Astrocyte of the hippocampus (primary cell): ENCODE measurements at places on chromosomes 4 and X.

DNA sequence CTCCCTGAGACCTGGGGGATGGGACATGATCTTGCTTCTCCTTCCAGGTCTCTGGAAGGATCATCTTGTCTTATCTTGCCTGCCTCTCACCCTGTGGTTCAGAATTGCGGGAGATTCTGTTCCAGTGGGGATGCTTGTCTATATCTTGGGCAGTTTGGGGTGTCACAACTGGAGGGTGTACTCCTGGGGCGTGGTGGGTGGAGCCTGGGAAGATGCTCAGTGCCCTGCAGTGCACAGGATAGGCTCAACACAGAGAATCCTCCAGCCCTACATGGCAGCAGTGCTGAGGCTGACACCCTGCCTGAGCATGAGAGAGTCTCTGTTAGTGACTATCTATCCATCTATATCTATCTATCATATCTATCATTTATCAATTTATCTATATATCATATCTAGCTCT, 7.7 kb downstream of the P2RY8 start:
- DNase-seq = no peak

DNA sequence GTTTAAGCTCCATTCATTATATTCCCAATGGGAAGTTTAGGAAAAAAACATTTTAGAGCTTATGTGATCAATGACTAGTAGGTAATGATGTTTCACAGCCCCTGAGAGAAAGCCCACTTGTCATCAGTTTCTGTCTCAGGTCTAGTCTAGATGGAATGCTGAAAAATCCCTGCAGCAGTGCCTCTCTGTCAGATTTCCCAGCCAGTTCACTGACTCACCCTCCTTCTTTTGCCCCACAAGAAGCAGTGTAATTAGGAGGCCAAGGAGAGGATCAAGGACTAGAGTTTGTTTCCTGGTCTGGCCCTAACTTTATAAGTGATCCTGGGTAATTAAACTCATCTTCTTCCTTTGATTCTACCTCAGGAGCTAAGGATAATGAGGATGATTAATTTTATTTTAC, 118.7 kb upstream of the ANXA3 start:
- DNase-seq = peak; percentile 73

- no peak for DNase-seq
Observed at GRCh38 chr4:1989533-1990347, 19.0 kb downstream of the NELFA start.

DNA sequence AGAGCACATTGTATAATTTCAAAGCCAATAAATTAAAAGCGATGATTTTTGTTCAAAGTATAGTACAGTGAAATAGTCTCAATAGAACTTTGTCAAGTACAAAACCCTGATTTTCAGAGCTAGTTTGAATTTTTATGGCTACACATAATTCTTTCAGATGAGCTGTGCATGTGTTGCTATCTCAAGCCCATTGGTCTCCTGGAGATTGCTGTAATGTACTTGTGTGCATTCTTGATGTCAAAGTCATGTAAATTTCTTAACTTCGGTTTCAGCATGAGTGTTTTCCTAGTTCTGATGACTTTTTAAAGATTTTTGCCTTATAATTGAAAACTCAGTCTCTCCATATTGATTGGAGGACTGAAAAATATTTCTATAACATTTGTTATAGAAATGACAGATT, 200.8 kb downstream of the CEP135 start:
- DNase-seq = peak; percentile 22

DNA sequence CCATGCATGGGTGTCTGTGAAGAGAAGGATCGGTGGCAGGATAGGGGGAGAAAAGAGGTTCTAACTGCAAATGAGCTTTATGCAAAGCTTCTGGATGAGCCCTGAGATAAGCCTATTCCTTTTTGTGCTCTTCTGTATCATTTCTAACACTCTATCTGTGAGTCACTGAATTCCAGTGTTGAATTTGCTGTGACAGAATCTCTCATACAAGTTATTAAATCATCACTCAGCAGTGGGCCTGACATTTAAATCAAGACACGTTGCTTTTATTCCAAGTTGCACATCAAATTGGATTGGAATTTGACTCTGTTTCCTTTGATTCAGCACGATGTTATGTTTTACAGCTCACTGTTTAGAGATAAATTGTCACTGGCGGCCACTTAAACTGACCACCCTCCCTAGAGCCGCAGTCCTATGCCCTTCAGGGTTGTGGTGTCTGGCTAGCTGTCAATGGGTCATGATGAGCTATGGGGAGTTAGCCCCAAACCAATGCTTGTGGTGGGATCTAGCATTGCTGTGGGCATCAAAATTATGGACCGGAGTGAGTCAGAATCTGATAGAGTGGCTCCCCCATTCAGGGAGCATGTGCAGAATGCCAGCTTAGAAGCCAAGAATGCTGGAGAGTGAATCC, 42.7 kb downstream of the LHFPL1 start:
- DNase-seq = peak; percentile 88

- DNase-seq = no peak
Observed at GRCh38 chrX:46263494-46263893, 281.7 kb downstream of the ZNF674 start.

GRCh38 chrX:39320165-39320564, 518.9 kb downstream of the MID1IP1 start:
- DNase-seq = no peak

- DNase-seq = peak; percentile 48
Observed at GRCh38 chrX:46574774-46575381, 1.3 kb downstream of the CHST7 start.

DNA sequence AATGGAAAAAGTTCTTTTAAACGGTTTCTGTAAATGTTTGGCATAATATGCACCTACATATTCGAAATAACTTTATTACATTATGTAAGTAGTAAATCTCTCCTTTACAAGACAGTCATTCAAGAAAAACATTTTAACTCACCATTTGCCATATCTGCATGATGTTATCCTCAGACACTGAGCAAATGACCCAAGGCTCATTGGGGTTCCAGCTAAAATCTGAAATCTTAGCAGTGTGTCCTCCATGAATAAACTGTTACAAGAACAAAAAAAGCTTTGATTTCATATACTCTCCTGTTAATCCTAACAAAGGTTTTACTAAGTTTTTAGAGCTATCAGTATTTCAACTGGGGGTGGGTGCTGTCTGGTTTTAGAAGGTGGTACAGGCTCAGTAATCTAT, 24.5 kb downstream of the RBBP7 start:
- DNase-seq = no peak

DNA sequence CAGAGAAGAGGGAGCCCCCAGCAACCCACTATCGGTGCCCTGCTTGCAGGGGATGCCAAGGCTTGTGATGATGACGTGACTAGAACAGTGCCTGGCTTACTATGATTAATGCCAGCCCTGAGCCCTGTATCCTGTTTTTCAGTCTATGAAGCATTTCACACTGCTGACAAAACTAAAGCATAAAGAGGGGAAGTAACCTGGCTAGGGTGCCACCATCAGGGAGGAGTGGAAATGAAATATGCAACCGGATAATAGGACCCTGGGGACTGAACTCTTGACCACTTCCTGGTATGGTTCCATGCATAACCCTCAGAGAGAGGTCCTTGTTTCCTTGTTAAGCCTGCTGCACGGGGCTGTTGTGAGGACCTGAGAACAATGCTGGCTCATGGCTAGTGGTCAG, 50.3 kb downstream of the MED28 start:
- DNase-seq = no peak

- no peak for DNase-seq
Observed at GRCh38 chr4:25532591-25532990, 123.1 kb upstream of the SLC34A2 start.

DNA sequence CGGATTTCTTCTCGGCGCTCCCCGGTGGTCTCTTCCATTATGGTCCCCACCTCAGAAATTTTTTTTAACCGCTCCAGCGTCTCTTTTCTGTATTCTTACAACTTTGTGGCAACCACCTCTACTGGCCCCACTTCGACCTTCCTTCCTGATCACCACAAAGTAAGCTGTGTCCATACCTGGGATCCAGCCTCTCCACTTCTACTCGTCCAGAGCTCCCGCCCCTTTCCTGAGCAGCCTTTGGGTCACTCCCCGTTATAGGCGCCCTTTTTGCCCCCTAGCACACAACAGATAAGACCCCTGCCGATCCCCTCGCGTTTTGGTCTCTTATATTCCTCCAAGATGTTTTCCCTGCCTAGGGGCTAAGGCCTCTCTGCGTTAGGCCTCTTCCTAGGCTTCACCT, 557 bp downstream of the PIGG start:
- no peak for DNase-seq

- DNase-seq = no peak
Observed at GRCh38 chrX:1535241-1536041, 1.5 kb downstream of the P2RY8 start.

- no peak for DNase-seq
Observed at GRCh38 chr4:153241970-153242838, 38.0 kb downstream of the TRIM2 start.

DNA sequence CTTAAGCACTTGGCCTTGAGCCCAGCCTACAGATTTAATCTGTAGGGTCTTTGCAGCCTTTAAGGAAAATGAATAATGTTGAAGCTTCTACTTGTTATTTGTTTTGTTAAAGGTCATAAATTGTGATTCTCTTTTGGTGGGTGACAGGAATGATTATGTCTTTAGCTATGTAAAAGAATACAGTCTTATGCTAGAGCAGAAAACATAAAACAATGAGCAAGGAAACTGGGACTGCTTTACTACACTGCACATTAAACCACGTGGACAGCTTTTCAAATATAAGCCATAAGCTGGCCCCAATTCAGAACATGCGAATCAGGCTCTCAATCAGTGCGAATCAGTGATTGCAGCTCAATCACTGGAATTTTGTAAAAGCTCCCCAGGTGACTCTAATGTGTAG, 40.9 kb upstream of the TBC1D19 start:
- no peak for DNase-seq

GRCh38 chrX:10884246-10884645, 226.9 kb upstream of the HCCS start:
- DNase-seq = no peak

- DNase-seq = peak; percentile 74
Observed at GRCh38 chrX:43860646-43861370, 21.4 kb downstream of the MAOB start.

DNA sequence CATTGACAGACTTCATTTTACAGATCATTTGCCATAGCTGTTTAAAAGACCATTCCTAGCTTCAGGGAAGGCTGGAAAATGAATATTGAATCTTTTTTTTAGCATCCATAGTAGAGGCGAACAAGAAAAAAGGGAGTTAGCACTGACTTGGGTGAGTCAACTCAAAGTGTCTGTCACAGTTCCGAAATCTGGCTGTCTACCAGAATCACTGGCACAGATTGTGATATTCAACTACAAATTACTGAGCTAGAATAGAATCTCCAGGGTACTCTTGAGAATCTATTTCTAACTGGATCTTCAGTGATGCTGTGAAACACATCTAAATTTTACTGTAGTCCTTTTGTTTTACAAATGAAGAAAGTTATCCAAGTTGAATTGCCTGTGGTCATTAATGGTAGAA, 31.5 kb downstream of the SEC24B start:
- peak; percentile 71 for DNase-seq

DNA sequence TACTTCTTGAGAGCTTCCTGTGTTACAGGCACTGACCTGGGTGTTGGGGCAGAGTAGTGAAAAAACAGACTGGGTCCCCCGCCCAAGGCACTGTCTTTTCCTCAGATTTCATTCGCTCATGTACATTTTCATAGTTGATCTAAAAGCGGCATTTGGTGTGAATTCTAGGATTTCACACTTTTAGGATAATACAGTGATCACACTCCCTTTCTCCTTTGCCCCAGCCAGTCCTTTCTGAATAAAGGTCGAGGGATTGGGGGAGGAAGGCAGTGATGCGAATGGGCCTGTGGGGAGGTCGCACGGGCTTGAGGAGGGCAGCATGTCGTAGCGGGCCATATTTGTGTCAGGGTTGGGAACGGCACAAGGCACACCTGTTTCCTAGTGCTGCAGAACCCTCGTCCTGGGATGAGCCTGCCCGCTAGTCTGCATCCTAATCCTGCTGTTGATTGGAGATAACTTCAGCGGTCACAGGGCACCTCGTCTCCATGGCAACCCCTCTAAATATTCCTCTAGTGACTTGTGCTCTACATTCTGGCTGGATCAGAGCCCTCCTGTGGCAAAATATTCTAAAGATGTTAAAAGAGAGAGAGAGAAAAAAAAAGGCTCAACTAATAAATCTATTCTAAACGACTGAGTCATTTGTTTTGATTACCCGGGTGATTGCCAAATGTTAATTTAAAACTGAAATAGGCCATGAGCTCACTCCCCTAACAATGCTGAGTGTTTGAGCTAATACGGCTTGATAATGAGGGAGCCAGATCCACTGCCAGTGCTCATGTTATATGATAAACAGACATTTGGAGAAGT, 21.8 kb downstream of the FHL1 start:
- DNase-seq = peak; percentile 90

GRCh38 chr4:107854356-107855022, 29.8 kb downstream of the SGMS2 start:
- no peak for DNase-seq

DNA sequence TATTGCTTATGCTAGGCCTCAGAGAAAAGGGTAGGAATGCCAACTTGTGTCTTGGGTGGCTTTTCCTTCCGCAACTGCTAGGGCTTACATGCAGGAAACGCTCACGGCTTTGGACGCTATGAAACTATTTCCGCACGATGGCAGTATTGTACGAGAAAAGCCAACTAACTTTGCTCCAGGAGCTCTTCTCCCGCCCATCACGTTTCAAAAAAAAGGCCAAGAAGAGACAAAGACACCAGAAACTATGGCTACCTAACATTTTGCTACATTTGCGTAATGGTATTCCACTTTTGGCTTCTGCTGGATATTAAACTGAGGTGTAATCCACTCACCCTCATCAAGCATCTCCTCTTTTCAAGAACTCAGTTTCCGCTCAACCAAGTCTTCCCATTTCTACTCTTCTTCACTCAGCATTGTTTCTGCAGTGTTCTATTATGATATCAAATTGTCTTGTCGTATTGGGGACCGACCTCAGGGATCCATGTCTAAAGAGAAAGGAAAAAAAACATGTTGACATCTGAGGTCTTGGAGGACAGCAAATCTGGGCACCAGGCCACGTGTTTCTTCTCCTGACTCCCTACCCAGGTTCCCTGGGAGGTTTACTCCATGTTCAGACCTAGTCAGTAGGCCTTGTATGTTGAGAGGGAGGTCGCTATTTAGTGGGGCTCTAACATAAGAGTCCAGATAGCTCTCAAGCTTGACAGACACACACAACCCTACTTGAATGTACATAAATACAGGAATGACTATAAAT, 239.4 kb upstream of the STK26 start:
- peak; percentile 92 for DNase-seq

DNA sequence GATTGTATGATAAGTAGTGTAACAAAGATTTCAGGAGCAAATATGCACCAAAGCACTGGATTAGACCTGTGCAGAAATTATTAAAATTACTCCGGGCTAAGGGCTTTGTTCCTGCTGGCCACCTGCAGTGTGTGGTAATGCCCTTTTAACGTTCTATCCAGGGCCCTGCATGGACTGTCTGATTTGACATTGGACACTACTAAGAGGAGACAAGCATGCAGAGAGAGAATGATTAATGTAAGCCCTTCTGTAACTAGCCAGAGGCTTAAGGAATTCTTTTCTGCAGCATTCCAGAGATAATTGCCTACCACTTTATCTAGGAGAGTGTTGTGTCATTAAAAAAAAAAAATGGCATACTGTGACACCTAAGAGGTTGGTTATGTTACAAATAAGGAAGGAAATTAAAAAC, 117.0 kb downstream of the PCDH7 start:
- DNase-seq = peak; percentile 69
